ENCODE measurements at places on chromosomes 11 and 22. TPM values are rescaled to one million over a fixed set of nuclear protein-coding genes. Genes with fewer than 3 reads are reported as not detected.
A peak's percentile ranks its signal among the peaks of the same experiment; 100 is the strongest.

- DNase-seq, result no peak
Observed at GRCh38 chr11:126797457-126798169, 203.0 kb downstream of the KIRREL3 start.

DNA sequence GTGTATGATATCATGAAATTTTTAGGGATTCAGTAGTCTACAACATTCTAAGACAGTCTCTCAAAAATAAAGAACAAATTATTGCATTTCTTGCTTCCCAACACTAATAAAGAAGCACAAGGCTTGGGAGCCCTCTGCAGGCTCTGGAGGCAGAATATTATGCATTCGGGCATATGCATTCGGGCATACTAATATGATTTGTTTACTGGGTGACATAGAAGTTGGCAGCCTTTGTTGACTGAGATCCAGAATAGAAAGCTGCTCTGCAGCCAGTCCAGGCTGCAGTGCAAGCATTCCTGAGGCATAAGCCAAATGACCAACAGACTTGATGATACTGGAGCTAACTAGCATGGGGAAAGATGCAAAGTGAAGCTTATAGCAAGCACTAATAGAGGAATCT lies 945.5 kb downstream of the OPCML start:
- no peak for DNase-seq

- peak; percentile 38 for DNase-seq
Observed at GRCh38 chr22:18095101-18095805, 15.4 kb upstream of the TUBA8 start.

FAM111B gene
- 19.3 TPM for total RNA-seq

DNA sequence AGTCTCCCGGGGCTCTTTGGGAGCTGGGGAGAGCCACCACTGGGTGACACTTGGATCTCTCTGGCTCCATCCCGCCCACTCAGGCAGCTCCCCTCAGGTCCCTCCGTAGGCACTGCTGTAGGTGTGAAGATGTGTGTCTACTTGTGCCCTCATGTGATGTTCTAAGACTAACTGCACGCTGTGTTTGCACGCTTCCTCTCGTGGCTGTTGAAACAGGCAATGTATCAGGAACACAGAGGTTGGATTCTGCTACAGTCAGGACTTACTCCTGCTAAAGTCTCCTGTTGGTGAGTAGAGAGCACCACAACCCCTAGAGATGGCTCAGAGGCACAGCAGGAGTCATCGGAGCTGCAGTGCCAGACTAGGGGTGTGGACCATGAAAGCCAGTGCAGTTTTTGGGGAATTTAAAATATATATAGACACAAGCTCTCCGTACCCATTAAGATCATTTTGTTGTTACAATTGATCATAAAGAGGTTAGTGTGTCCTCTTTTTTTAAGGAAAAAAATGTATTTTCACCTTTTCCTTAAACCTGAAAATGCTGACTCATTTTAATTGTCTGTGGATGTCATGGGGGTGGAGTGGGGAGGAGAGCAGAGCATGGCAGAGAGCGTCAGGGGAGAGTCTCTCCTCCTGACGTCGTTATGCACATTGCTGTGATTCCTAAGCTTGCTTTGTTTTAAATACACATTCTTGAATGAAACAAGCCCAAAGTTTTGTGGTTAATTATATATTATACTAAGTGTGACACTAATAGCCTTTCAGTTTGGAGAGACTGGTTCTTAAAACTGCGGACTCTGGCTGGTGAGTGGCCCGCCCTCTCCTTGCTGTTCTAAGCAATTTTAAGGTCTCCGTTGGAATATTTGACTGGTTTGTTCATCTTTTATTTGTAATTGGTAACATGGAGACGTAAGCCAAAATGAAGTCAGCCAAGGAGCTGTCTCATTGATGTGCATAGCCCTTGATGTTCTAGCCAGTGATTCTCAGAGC lies 16.2 kb upstream of the CTTN start:
- DNase-seq, result no peak

JAML gene
- total RNA-seq, result not detected

GRCh38 chr11:2847561-2847960 lies 38.0 kb downstream of the CDKN1C start:
- no peak for DNase-seq

MFNG gene
- 40.9 TPM for total RNA-seq

GLB1L2 gene
- 1.0 TPM for total RNA-seq

- no peak for DNase-seq
Observed at GRCh38 chr11:115464269-115464668, 39.9 kb downstream of the CADM1 start.

TTLL1 gene
- 3.6 TPM for total RNA-seq

OR51B2 gene
- not detected for total RNA-seq

DNA sequence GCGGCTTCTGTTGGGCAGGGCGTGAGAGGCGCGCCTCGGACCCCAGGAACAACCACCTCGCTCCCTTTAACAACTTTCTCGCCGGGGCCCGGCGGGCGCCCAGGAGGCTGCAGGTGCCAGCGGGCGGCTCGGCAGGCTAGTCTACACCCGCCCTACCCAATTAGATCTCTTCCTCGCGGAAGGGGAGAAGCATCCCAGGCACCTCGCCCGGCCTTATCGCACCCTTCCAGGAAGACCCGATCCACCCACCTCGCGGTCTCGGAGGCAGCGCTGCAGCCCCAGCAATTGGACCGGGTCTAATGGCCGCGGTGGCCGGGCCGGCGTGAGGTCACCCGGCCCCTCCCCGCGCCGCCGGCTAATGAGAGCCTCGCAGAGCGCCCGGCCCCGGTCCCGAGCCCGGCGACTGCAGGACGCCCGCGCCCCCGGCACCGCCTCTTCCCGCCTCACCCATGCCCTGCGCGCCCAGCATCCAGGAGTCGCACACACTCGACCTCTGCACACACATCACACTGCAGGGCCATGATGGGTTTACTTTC lies at the start of gene PLAAT3:
PLAAT3 (minus strand) TSS at position 298 of the 536 bp plus-strand sequence. CDS start 419 bp downstream, outside the sequence.
- DNase-seq, result no peak

RAC2 gene
- 13.2 TPM for total RNA-seq

CDK2AP2 gene
- 70.1 TPM for total RNA-seq

NNMT gene
- total RNA-seq, result 605 TPM

SLC25A18 gene
- total RNA-seq, result not detected

Data from mammary epithelial cell (primary cell).